ENCODE measurements at places on chromosomes 16 and 17.

DNA sequence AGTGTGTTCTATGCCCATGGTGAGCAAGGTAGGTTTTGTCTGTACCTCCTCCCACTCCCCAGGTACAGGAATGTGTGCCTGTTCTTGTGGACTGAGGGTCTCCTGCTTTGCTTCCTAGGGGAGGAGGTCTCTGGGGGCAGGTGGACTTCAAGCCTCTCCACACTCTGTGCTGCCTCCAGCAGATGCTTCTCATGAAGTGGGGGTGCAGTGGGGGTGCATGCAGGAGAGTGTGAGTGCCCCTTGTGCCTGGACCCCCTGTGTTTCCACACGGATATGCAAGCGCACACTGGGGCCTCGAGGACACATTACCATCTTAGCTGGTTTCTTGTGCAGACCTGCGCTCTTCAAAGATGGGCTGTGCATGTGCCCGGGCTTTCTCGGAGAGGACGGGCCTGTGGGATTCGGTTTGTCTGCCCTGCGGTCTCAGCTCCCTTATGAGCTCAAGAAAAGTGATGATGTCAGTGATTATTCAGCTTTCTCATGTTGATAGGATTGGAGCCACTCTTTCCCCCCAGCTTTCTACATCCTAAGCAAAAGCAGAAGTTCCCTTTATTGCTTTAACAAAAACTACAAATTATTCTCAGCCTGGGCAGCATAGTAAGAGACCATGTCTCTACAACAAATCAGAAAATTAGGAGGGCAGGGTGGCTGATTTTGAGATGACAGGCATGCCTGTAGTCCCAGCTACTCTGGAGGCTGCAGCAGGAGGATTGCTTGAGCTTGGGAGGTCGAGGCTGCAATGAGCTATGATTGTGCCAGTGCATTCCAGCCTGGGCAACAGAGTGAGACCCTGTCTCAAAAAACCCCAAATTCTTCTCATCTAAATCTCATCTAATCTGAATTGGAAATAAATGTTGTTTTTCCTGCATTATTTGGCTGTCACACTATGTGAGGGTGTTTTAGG, 86.8 kb downstream of the RPTOR start:
- DNase-seq: no peak

- DNase-seq: no peak
These were observed 94.6 kb upstream of the SMIM36 start for GRCh38 chr17:55605705-55606487.

DNA sequence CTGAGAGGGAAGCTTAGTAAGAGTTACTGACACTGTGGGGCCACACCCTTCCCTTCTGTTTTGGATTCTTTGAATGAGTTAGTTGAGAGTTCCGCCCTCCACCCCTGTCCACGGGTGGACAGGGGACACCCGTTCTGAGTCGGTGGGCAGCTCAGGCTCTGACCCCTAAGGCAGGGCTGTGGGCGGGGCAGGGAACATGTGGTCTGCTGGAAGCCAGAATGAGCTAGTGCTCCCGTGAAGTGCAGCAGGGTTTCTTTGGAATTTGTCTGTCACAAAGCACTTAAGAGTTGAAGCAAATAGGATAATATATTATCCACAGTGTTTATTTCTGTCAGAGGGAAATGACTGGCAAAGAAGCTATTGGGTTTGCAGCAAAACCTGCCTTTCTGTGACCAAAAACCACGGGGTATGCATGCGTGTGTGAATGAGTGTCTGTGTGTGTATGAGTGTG, 90.1 kb downstream of the CLEC16A start:
- DNase-seq: no peak

DNA sequence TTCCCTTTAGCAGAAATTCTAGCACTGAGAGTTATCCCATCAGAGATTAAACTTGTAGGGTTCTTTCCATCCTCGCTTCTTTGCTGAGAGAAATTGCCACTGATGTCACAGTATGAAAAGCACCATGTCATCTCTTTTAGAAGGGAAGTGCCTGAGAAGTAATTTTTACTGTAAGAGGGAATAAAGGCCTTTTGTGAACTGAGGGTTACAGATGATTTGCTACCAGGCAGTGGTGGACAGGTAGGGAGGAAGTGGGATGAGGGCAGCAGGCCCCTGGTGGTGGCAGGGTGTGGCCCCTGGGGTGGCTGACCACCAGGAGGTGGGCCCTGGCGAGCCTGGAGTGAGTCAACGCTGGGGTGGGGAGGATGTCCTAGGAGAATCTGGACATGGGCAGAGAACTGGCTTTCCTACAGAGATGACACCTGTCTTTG, 6.4 kb upstream of the MILR1 start:
- DNase-seq: no peak

GRCh38 chr16:24609417-24609739, 70.0 kb downstream of the RBBP6 start:
- DNase-seq: no peak

GRCh38 chr17:73647301-73647695, 3.1 kb upstream of the SDK2 start:
- no peak for DNase-seq

DNA sequence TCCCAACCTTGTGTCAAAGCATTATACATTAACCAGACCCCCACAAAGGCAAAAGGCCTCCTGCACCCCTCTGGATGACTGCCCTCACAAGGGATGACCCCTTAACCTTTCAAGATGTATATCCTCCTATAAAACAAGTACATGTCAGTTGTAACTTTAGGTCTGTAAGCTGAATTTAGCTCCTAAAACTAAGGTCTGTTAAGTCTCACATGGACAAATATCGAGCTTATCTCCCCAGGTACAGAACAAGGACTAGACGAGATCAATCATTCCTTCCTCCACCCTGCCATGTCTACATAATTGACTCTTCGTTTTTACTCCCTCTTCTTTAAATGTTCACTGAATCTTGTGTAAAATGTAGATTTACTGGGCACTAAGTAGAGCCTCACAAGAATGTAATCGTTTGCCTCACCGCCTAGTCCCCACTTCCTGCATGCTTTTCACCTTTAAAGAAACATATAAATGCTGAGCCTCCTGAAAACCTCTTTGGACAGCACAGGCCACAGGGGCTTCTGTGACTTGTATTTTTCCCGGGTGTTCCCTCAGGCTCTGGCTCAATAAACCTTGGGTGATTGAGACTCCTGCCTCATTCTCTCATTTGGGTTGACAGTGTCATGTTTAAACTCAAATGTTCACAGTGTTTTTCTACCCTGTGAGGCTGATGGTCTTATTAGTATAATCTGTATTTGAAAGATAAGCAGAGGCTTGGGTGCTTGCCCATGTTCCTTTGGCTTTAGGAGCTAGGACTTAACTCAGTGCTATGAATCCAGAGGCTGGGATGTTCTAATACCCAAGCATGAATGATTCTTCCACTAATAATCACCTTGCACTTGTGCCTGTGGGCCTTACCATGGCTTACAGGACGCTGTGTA, 37.6 kb downstream of the MMD start:
- DNase-seq: no peak

GRCh38 chr17:44541884-44542581, 15.3 kb upstream of the FZD2 start:
- no peak for DNase-seq

GRCh38 chr17:47776330-47777197, 43.5 kb downstream of the TBX21 start:
- DNase-seq: no peak

- DNase-seq: no peak
These were observed at the start of gene SLC16A5 for GRCh38 chr17:75087558-75088453. Gene SLC16A5 (plus strand): TSS chr17:75087954. CDS start chr17:75093637, 5,683 bp downstream.

DNA sequence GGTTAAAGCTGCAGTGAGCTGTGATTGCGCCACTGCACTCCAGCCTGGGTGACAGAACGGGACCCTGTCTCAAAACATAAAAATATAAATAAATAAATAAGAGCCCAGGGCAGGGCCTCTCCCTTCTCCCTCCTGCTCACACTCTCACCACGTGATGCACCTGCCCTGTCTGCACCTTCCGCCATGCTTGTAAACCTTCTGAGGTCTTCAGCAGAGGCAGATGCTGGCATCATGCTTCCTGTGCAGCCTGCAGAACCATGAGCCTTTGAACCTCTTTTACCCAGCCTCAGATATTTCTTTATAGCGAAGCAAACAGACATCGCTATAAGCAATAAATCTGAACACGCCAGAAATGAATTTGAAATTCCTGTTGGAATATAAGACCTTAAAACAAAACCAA, 48.5 kb downstream of the HNF1B start:
- no peak for DNase-seq

GRCh38 chr17:18190628-18191235, 7.1 kb downstream of the ALKBH5 start:
- DNase-seq: no peak

GRCh38 chr16:81843683-81844082, 64.6 kb downstream of the PLCG2 start:
- no peak for DNase-seq

DNA sequence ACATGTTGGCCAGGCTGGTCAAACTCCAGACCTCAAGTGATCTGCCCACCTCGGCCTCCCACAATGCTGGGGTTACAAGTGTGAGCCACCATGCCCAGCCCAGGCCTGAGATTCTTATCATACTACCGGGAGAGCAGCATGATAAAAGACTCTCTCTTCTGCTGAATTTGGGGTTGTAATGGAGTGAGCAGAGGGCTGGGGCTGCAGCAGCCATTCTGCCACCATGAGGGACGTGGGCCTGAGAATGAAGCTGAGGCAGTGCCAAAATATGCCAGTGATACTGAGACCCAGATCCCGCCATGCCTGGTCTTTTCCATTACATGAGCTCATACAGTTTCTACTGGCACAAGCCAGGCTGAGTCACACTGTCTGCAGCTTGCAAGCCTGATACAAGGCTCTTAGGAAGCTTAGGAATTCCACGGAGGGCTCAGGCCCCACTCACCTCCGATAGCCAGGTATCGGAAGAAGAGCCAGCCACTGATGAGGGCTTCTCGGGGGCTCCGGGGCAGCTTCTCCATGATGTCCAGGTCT, 19.6 kb upstream of the P2RX1 start:
- DNase-seq: no peak

- no peak for DNase-seq
These were observed 8.5 kb downstream of the MCRIP1 start for GRCh38 chr17:81824595-81824994.

DNA sequence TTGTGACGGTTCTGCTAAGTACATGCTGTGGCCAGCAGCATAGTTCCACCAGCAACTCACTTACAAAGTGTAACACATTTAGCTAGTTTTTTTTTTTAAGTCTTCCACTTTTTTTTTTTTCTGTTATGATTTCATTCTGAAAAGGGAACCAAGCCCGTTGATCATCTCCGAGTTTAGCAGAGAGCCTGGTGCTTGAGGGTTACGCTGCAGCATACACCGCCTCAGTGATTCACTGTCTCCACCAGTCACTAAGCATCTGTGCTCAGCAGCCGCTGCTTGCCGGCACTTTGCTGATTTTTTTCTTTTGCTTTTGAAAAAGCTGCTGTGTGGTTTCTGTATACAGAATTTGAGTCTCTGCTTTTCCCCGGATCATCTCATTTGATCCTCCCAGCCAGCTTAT, 194.5 kb upstream of the CDH13 start:
- no peak for DNase-seq

- no peak for DNase-seq
These were observed 1.9 kb downstream of the TSEN54 start for GRCh38 chr17:75518201-75518600.

GRCh38 chr16:69940676-69941075, 10.5 kb upstream of the CLEC18A start:
- DNase-seq: no peak

GRCh38 chr16:86768999-86769398, 190.7 kb downstream of the FOXL1 start:
- no peak for DNase-seq

DNA sequence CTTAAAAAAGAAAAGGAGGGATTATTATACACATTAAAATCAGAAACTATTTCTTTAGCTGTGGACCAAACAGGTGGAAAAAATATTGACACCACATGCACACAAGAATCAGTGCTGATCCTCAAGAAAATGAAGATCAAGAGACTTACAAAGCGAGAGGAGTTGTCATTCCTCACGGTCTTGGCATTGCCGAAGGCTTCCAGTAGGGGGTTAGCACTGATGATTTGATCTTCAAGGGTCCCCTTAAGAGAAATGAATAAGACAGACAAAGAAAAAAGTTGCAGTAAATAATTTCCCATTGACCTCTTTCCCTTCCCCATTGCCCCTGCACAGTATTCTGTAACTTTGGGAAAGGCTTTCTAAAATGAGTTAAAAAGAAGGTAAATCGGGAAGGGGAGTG, 6.0 kb downstream of the MYH4 start:
- no peak for DNase-seq

GRCh38 chr16:1965396-1966001, 873 bp upstream of the RPS2 start:
- no peak for DNase-seq

DNA sequence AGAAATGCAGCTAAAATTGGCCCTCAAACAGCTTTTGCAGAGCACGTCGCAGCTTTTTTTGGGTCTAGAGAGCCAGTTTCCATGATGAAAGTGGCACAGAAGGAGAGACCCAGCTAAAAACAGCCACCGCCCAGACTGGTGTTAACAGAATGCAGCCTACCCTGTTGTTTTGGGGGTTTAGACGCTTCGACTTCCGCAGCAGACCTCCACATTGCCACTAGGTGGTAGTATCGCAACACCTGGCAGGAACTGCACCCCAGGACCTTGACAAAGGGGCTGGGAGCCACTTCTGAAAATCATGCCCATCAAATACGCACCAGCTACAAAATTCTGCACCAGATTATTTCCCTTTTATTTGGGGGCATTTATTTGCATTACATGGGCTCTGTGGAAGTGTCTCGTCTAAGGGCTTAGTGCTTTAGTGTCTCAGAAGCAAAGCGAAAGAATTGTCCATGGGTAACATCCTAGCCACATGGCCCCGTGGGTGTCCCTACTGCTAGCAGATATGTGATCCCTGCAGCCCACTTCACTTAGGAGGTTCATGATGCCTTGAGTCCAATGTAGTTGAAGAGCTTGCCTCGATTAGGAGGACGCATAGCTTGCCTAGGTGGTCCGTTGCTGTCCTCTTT, 167.1 kb downstream of the HAPSTR1 start:
- DNase-seq: no peak

DNA sequence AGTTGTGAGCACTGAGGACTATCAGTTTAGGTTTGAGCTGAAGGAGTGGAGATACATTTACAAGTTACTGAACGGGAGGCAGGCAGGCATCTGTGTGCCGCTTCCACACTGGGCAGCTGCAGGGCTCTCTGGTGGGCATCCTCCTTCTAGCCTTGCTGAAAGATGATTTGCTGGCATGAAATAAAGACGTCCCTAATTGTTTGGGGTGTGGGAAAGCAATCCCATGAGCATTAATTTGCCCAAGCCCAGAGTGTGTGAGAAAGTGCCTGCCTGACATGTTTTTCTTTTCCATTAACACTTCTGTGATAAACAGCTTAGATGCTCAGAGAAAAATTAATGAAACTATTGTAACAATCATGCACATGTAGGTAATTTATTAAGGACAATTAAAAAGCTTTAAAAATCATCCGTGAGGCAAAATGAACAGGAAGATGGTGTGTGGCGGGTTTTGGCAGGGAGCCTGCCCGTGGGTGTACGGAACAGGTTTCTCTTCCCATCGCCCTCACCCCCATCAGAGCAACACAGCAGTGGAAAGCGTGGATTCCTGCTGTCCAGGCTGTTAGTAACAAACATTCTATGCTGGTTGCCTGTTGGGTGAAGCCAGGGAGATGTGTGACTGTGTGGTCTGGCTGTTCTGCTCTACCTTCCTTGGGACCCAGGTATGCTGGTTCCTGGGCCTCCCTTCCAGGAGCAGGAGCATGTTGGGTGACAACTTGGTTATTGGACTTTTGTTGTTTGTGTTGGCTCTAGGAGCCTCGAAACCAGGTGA, 191.9 kb downstream of the MSI2 start:
- no peak for DNase-seq

- DNase-seq: no peak
These were observed 7.0 kb upstream of the TMEM92 start for GRCh38 chr17:50267074-50267841.

GRCh38 chr16:85959686-85960085, 60.7 kb downstream of the IRF8 start:
- DNase-seq: no peak
